Right ventricle myocardium inferior (tissue), 1 donor: ENCODE measurements at places on chromosomes 2 and 18.

DNA sequence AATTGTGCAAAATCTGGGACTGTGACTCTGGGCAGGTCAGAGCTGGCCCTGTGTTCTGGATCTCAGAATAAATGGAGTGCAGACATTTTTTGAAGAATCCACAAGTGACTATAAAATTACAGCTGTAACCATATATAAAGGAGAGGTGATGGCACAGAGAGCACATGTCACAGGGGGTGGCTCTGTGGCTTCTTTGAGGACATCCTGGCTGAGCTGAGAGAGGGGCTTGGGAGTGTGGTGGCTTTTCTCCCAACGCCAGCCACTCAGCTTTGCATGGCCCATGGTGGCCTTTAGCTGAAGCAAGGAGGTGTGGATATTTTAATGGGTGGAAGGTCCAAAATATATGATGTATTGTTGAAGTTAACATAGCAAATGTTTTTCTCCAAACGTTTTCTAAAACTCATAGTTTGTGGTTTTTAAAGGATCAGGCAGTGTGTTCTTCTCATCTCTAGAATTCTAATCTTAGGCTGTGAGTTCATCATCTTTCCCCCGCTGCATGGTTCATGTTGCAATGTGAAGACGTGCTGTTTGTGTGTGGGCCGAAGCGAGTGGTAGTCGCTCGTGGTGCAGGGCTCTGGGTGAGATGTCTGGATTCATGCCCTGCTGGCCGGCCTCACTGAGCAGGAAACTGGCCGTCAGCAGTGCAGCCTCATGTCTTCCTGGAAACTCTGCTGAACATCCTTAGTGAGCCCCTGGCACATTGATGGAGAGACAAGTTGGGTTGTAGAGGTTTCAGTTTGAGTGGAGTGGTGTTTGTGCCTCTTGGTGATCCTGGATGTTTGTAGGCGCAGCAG is 109.9 kb downstream of the ZNF236 start:
- DNase-seq: peak; percentile 80

DNA sequence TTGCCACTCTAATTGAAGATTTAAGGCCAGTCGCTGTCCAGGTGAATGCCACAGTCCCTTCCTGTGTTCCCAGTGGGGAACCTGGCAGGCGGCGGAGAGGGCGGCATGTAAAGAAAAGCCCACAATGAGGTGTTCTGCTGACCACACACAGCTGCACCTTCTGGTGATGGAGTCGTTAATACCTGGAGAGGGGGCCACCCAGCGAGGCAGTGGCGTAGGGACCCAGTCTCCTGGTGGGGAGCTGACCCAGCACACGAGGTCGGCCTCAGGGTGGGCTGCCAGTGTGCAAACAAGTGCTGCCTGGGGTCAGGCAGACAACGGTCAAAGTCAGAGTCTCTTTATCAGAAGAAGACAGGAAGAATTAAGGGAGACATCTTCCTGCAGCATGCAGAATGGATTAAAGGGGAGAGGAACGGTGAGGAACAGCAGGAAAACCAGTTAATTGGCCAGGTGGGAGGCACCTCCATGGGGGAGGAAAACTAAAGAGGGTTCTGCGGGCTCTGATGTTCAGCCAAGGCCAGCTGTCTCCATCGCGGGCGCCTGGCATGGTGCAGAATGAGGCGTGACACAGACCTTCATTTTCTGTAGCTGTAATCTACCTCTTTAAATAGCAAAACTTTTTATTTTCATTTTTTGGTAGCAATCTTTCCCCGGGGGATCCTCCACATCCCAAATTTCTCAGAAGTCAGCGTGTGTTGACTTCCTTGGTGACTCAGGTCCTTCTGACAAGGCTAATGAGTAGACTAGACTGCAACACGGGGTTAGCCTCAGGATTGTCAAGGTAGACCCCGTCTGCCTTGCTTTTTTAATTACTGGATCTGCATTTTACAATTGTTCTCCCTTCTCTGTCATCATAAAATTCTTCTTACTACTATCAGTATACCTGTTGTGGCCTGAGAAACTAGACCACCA is 78.3 kb downstream of the SMAD7 start:
- DNase-seq: no peak

- no peak for DNase-seq
Measured at GRCh38 chr2:143258126-143258892, 129.1 kb downstream of the ARHGAP15 start.

DNA sequence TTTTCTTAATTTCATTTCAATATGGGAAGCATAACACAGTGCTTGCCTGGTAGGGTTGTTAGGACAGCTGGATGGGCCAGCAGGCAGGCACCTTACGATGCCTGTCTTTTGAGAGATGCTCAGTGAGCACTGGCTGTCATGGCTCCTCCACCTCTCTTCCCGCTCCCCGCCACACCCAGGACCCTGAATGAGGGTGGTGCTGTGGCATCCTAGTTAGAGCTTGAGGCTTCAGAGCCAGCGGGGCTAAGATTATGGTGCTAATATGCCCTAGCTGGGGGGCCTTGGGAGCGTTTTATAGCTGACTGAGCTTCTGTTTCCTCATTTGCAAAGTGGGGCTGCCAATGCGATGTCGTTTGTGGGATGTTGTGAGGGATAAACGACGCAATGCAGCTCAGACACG is 37.7 kb downstream of the ASB1 start:
- DNase-seq: no peak

GRCh38 chr2:42693688-42694479 is 70.1 kb downstream of the OXER1 start:
- no peak for DNase-seq

- no peak for DNase-seq
Measured at GRCh38 chr18:23283916-23284430, 148.7 kb downstream of the CABLES1 start.

DNA sequence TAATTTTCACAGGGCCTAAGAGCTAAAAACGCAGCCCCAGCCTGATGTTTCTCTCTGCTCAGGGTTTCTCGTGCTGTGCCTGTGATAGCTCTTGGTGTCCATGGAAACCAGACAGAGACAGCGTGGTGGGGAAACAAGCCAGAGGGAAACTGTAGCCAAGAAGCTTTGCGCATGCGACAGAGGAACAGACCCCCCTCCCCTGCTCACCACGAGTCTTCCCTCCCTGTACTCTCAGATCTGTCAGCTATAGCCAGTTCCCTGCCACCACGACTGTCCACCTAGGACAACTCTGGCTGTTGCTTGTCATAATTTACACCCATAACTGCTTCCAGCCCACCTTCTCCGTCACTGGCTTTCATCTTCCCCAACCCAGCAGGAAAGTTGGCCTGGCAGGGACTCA is 13.2 kb upstream of the DNAJC27 start:
- no peak for DNase-seq

DNA sequence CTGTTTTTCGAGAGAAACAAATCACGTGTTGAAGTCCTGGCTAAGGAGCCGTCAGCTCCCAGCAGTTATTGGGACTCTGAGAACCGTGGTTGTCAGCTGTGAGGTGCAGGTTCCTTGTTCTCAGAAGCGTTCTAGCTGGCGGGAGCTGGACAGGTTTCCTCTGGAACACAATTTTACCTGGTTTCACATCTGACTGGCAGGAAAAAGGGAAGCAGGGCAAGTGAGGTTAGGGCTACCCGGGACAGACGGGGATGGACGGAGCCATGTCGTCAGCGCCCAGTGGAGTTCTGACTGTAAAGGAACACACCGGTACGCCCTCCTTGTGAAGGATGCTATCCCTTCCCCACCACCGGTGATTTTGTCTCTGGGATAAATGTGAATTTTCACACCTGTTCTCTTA is 26.1 kb downstream of the ITGB1BP1 start:
- DNase-seq: no peak

GRCh38 chr2:46737577-46737976 is 178.0 kb downstream of the MCFD2 start:
- DNase-seq: no peak

- no peak for DNase-seq
Measured at GRCh38 chr2:76752506-76752905, 769.7 kb downstream of the LRRTM4 start.

GRCh38 chr2:122055521-122055931 is 300.1 kb downstream of the TSN start:
- DNase-seq: no peak

- DNase-seq: no peak
Measured at GRCh38 chr2:68404164-68404563, 39.1 kb downstream of the PLEK start.

DNA sequence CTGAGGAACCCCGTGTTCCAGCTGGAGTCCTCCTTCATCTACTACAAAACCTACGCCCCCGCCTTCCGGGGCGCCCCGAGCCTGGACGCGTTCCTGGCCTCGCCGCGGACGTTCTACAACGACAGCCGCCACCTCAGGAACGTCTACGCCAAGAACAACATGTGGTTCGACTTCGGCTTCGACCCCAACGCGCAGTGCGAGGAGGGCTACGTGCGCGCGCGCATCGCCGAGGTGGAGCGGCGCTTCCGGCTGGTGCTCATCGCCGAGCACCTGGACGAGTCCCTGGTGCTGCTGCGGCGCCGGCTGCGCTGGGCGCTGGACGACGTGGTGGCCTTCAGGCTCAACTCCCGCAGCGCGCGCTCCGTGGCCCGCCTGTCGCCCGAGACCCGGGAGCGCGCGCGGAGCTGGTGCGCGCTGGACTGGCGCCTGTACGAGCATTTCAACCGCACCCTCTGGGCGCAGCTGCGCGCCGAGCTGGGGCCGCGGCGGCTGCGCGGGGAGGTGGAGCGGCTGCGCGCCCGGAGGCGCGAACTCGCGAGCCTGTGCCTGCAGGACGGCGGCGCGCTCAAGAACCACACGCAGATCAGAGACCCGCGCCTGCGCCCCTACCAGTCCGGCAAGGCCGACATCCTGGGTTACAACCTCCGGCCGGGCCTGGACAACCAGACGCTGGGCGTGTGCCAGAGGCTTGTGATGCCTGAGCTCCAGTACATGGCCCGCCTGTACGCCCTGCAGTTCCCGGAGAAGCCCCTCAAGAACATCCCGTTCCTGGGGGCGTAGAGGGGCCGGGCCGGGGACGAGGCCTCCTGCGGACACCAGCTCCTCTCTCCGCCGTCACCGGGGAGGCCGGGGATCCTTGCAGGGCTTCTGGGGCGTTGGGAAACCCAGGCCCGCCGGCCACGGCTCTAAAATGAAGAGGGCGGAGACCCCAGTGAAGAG is 5.3 kb upstream of the NEU4 start:
- DNase-seq: peak; percentile 68

DNA sequence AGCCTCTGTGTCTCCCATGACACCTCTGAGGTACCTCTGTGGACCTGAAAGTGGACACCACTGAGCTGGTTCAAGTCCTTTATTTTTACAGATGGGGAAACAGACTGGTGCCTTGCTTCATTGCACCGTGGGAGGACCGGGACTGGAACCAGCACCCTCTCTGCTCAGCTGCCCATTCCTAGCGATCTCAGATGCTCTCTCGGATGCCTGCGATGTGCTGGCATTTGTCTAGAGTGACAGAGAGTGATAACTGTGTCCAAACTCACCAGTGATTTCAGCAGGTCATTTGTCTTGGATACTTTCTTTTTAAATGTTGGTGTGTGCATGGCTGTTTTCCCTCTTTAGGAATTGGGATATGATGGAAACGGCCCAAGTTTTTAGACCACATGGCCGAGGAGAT is 30.1 kb upstream of the LYPD6B start:
- DNase-seq: no peak

- DNase-seq: peak; percentile 28
Measured at GRCh38 chr2:239826786-239827522, 198.2 kb downstream of the NDUFA10 start.

- no peak for DNase-seq
Measured at GRCh38 chr2:37689751-37690150, 18.3 kb upstream of the CDC42EP3 start.

GRCh38 chr2:68293755-68294154 is 26.0 kb downstream of the CNRIP1 start:
- no peak for DNase-seq

GRCh38 chr2:120403676-120404075 is 57.7 kb downstream of the INHBB start:
- no peak for DNase-seq

DNA sequence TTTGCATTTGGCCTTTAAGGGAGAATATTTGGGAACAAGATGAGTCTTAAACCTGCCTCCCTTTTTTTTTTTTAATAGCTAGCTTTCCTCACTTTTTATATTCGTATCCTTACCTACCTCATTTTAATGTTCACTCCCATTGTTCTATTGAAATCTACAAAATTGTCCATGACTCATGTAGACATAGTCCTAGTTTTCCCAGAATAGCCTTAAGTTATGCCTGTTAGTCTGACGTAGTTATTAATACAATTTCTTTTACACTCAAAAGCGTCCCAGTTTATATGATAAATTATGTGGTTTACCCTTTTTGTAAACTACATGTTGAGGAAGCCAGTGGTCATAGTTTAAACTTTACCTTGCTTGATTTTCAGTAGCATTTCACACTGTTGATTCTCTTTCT is 73.4 kb downstream of the UBR3 start:
- DNase-seq: no peak

GRCh38 chr2:224611938-224612337 is 26.8 kb upstream of the CUL3 start:
- no peak for DNase-seq

- DNase-seq: peak; percentile 91
Measured at GRCh38 chr2:62287899-62288880, 92.3 kb downstream of the B3GNT2 start.

GRCh38 chr2:76204048-76204447 is 493.3 kb upstream of the GCFC2 start:
- no peak for DNase-seq

DNA sequence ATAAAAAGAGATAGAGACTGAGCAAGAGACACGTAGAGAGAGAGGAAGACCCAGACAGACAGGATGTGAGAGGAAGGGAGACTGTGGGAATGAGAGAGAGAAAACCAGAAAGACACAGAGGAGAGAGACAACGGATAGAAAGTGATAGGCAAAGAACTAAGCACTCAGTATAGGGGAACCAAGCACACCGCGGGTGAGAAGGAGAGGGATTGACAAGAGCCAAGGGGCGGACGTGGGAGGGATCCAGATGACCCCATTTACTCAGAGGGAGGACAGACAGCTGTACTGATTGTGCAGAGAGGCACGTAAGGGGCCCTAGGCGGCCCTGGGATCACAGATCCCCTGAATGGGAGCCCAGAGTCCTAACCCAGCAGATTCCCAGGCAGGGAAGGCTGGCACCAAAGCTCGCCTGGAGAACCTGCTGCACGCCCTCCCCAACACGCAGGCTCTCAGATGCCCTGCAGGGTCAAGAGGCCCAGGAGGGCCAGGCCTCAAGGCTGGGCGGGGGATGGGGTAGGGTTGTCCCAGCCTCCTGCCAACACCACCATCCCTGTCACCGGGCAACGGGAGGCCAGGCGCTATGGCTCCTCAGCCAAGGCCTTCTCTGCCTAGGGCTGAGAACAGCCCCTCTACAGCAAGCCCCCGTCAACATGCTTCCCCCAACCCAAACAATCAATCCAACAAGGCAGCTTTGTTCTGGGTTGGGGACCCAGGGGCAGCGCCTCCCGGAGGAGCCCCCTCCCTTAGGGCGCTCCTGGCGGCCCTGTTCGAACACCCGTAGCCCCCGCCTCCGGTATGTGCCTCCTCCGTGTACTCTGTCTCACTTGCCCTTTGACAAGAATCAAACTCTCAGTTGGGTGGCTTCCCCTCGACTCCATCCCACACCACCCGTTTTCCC is 579 bp downstream of the LOXL3 start:
- no peak for DNase-seq

GRCh38 chr2:61018318-61018755 is 282 bp upstream of the PUS10 start:
- no peak for DNase-seq

GRCh38 chr2:96154506-96155380 is 9.5 kb upstream of the DUSP2 start:
- no peak for DNase-seq
